ENCODE measurements at places on chromosomes 5 and 9.

DNA sequence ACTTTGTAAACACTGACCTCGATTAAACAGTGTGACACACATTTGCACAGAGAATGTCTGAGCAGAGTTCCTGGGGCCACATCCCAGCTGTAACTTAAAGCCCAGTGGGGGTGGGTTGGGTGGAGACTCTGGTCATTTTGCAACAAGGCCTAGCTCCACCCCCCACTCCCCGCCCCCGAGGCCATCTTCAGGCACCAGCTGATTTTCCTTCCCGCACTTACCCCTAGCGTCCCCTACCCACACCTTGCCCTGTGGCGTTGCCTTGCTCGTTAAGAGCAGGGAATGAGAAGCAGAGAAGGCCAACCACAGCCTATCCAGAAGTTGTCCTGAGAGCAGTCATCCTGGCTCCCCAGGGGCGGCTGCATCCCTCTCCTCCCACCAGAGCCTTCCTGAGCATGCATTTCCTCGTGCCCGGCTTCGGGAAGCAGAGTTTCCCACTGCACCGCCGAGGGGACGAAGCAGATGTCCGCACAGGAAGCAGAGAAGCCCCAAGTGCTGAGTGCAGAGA lies 101.7 kb upstream of the SARDH start:
- DNase-seq: no peak

DNA sequence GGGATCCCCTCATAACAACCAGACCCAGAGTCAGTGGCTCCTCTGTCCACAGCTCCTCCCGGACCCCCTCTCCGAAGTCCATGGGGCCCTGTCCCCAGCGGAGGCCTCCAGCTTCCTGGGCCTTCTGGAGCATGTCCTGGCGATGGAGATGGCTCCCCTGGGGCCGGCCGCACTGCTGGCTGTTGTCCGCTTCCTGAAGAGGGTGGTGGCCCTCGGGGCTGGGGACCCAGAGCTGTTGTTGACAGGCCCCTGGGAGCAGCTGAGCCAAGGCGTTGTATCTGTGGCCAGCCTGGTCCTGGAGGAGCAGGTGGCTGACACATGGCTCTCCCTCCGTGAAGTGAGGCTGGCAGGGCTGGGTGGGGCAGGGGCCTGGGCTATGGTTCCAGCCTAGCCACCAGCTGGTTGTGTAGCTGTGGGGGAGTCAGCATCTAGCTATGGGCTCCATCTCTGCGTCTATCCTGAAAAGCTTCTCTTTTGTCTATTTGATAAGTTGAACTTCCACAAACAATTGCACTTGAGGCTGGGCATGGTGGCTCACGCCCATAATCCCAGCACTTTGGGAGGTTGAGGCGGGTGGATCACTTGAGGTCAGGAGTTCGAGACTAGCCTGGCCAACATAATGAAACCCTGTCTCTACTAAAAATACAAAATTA lies 4.7 kb downstream of the ADGRD2 start:
- DNase-seq: no peak

GRCh38 chr5:1769017-1769640 lies 30.5 kb downstream of the MRPL36 start:
- no peak for DNase-seq

GRCh38 chr5:36602704-36603321 lies 3.6 kb upstream of the SLC1A3 start:
- peak; percentile 39 for DNase-seq

GRCh38 chr9:72390907-72391306 lies 25.9 kb upstream of the ZFAND5 start:
- no peak for DNase-seq

DNA sequence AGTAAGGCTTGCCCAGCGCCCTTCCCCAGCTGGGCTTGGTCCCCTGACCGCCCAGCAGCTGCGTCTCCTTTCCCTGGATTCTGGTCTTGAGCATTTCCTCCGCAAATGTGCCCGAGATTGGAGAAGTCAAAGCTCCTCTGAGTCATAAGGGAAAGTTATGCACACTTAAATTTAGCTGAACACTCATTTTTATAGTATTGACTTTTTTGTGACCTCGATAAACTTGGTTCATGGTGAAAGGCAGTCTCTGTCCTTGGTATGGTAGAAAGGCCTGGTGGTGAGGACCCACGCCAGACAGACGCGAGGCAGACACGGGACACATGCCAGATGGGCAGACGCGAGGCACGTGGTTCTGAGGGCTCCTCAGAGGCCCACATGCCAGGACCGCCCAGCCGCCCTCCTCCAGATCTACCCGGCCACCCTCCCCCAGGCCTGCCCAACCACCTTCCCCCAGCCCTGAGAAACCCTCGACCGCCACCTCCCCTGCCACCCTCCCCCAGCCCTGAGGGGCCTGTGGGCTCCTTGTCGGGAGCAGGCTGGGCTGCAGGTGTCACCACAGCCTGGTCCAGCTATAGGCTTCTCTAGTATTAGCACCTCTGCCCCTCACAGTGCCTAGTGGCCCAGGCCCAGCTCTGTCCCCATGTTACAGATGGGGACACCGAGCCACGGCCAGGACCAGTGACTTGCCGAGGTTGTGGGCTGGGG lies 60.9 kb upstream of the CACNA1B start:
- no peak for DNase-seq

DNA sequence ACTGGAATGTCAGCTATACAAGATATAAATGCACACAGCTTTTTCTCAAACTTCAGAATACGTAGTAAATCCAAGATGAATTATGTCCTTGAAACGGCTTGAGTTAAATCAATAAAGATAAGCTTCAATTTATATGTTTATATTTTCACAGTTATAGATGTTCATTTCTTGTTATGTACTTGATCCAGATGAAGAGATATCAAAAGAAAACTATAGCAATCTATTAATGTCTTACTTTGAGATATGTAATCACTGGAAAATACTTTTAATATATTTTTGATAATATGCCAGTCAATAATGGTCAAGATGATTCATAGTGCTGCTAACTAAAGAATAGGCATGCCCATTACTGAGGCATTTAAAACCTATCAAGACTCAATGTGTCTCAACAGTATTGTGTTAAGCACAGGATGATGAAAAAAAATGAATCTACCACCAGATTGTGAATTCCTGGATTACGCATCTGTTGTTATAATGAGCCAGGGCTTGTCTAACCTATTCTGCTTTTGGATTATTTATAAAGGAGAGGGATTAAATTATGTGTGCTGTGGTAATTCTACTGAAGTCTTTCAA lies 372.6 kb upstream of the PRR16 start:
- no peak for DNase-seq

- DNase-seq: no peak
These were observed 55.3 kb upstream of the POU4F3 start for GRCh38 chr5:146283344-146283761.

- no peak for DNase-seq
These were observed 7.0 kb upstream of the DCTN4 start for GRCh38 chr5:150765799-150766169.

DNA sequence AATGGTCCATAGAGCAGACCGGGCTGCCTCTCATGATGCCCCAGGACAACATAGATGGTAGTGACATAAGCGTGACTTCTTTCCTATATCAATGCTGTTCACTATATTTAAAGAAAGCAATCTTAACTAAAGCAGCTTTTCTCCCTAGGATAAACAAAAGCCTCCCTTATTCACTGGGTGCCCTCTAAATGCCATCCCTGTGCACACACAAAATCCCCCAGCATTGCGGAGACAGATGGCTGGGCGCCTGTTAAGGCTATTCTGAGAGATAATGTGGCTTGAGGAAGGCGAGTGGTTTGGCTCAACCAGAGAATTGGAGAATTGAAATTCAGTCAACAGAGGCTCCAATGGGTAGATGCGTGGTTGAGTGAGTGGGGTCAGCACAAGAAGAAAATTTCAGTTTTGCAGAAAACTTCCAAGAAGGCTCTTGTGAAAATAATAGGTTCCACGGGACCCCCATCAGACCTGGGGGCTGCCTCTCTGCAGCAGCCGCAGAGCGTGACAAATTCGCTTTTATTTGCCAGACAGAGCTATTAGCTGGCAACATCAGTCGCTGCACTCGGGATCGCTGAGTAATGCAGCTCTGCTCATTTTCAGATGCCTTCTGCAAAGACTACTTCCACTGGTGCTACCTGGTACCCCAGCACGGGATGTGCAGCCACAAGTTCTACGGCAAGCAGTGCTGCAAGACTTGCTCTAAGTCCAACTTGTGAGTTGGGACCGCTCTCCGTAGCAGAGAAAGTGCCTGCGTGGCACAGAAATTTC lies 103.9 kb upstream of the ICE1 start:
- no peak for DNase-seq

DNA sequence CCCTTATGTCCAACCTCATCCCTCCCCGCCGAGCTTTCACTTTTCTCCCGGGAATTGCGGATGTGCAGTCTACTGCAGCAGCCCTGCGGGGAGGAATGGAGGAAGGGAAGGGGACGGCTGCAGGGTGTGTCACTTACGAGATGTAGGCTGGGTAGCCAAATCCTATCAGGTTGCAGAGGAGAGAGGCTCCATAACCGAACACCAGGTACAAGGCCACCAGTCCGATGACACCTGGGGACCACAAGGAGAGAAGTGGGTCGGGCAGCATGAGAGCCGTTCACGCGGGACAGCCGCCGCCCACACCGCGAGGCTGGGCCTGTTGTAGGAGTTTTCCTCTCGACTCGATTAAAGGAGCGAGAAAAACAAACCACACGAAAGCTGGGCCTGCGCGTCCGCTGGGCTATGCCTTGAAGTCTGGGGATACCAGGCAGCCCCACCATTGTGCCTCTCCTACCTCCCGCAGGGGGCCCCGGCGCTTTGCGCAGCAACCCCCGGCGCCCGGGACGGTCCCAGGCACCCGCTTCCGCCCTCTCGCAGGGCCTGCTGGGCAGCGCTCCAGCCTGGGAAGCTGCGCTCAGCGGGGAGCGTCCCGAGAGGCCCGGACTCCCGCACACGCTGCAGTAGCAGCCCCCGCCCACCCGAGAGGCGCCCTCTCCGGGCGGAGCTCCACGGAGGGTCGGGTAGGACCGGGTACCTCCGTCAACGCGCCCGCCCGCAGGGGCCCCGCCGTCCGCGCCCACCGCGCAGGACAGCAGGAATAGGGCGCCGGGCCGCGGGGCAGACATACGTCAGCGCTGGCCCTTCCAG lies 798 bp downstream of the REEP5 start:
- peak; percentile 57 for DNase-seq

DNA sequence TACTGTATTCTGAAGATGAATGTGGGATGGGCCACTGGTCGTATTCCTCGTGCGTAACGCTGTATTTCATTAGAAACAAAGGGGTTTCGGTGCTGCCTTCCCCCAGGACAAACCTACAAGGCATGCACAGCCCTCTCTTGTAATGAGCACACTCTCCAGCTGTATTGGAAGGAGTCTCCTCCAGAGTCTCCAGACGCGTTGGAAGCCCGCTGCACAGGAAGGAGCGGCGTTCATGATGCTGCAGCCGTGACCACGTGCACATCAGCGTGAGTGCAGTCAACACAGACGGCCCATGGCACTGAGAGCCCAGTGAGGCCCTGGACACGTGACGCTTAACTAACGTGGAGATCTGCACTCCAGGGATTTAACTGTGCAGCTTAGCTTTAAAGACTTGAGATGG lies 209.0 kb upstream of the IRX1 start:
- no peak for DNase-seq

DNA sequence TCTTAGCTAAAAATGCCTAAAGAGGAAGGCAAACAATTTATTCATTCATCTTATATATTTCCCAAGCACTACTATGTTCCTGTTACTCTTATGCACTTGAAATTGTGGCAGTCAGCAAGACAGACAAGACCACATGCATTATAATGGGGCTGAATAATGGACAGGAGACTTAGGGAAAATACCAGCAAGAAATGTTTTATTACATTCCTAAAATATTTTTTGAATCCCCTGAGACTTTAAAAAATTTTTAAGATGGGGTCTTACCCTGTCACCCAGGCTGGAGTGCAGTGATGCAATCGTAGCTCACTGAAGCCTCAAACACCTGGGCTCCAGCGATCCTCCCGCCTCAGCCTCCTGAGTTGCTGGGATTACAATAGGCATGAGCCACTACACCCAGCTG lies 13.2 kb downstream of the ZCCHC9 start:
- DNase-seq: no peak

DNA sequence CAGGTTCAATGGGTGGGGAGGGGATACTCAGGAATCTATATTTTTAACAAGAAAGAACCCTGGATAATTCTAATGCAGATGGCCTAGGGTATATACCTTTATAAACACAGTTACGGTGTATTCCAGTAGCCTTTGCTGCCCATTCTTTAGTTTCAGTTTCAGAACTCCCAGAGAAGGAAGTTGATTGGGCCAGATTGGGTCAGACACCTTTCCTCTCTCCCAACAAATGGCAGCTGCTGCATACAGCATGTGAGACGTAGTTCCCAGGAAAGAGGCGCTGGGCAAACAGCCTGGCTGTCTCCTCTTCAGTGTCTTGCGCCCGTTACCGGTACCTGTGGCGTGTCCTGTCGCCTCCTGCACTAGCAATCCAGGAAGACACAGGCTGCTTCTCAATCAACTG lies 20.4 kb downstream of the ACO1 start:
- no peak for DNase-seq

GRCh38 chr5:139147483-139148087 lies 50.6 kb downstream of the SIL1 start:
- no peak for DNase-seq

GRCh38 chr5:160240350-160240749 lies 11.0 kb downstream of the FABP6 start:
- no peak for DNase-seq

- DNase-seq: no peak
These were observed 203.4 kb upstream of the SEMA6A start for GRCh38 chr5:116778032-116778431.

DNA sequence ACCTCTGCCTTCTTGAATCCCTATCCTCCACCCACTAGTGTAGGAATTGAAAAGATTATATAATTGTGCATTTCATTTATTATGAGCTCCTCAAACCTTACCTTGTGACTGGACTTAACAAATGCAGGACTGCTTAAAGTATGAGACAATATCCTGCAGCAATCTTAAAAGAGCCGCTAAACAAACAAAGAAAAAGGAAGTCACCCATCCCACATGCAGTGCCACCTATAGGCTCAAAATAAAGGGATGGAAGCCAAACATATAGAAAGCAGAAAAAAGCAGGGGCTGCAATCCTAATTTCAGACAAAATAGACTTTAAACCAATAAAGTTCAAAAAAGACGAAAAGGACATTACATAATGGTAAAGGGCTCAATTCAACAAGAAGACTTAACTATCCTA lies 8.7 kb downstream of the PCAT7 start:
- peak; percentile 44 for DNase-seq

- peak; percentile 66 for DNase-seq
These were observed 126.8 kb downstream of the EHMT1 start for GRCh38 chr9:137745541-137745991.

DNA sequence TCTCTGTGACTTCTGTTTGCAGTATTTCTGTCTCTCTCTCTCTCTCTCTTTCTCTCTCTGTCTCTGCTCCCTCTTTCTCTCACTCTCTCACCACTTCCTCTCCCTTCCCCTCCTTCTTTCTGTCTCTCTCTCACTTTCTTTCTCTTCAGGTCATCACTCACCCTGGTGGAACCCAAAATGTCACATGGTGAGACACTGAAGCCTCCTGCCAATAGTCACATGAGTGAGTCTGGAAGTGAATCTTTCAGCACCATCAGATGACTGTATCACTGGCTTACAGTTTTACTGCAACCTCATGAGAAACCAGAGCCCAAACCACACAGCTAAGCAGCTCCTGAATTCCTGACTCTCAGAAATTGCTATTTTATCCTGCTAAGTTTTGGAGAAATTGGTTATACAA lies 414.6 kb downstream of the CAAP1 start:
- DNase-seq: no peak

- no peak for DNase-seq
These were observed 83.5 kb upstream of the HSPA9 start for GRCh38 chr5:138658676-138659075.

- DNase-seq: no peak
These were observed 122.4 kb downstream of the OLFM1 start for GRCh38 chr9:135209852-135210251.

Measured in common myeloid progenitor, CD34-positive (primary cell).